ENCODE measurements at places on chromosomes 7 and 10.

- DNase-seq, result no peak
Observed at GRCh38 chr10:15482156-15482555, 111.1 kb upstream of the FAM171A1 start.

DNA sequence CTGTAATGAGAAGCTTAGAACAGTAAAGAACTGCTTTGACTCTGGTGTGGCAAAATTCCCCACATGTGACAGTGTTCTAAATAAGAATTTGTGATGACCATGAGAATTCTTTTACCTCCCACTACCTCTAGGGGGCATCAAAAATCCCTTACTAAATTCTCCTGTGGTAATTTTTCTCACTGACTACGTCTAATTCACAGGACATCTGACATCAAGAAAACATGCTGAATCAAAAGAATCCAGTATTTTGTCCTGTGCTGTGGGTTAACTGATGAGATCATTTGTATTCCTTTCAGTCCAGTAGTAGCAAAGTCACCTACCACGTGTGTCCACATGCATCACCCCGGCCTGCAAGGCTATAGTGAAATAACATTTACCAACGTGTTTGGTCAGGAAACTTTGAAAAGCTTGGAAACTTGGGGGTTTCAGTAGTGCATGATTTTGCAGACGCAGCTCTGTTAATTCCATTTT, 103.8 kb downstream of the ATE1 start:
- DNase-seq, result no peak

DNA sequence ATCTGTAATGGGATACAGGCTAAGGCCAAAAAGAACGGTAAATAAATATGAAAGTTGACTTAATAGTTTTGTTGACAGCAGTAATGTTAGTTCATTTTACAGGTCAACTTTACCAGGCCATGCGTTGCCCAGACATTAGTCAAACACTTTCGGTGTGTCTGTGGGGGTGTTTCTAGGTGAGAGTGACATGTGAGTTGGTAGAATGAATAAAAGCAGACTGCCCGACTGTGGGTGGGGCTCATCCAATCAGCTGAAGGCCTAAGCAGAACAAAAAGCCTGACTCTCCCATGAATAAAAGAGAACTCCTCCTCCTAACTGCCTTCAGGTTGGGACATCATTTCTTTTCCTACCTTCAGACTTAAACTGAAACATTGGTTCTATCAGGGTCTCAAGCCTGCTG, 132.3 kb downstream of the MTPAP start:
- DNase-seq, result no peak

GRCh38 chr7:27936768-27937102, 196.8 kb downstream of the TAX1BP1 start:
- DNase-seq, result no peak

DNA sequence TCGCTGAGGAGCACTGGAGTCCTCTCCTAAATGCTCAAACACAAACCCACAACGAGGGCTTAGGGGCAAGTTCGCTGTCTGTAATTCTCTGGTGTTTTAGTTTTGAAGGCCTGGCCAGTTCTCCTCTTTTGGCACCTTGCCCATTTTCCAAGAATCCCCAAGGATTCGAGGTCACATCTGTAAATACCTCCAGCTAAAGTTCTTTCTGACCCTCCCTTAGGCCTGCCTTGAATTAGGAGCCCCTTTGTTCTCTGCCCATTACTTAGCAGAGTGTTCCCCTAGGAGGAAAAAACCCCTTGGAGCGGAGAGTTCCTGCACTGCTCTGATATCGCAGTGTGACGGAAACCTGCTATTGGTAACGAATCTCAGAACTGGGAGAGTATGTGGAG, 743 bp upstream of the PYROXD2 start:
- no peak for DNase-seq

GRCh38 chr7:126840869-126841268, 411.9 kb downstream of the GRM8 start:
- no peak for DNase-seq

DNA sequence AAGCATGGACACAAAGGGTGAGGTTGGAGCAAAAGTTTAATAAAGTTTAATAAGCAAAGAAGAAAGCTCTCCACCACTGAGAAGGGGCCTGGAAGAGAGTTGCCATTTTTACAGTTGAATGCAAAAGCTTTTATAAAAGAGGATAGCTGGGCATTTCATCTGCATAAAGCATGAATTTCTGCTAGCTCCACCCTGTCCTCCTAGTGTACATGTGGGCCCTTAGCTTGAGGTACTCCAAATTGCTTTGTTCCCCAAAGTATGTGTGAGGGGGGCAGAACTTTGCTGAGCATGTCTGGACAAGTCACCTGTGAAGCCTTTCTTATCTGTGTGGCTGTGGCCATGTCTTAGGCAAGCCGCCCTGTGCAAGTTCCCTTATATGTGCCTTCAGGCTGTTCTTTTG, 22.6 kb upstream of the CROT start:
- no peak for DNase-seq

- DNase-seq, result no peak
Observed at GRCh38 chr10:62870866-62871265, 54.7 kb upstream of the EGR2 start.

GRCh38 chr7:83347945-83348444, 185.3 kb upstream of the PCLO start:
- no peak for DNase-seq

- DNase-seq, result no peak
Observed at GRCh38 chr10:9608602-9609001, 1409.1 kb upstream of the CELF2 start.

GRCh38 chr7:33418251-33418701, 288.9 kb downstream of the BBS9 start:
- no peak for DNase-seq

- no peak for DNase-seq
Observed at GRCh38 chr10:126468467-126468866, 80.2 kb upstream of the ADAM12 start.

DNA sequence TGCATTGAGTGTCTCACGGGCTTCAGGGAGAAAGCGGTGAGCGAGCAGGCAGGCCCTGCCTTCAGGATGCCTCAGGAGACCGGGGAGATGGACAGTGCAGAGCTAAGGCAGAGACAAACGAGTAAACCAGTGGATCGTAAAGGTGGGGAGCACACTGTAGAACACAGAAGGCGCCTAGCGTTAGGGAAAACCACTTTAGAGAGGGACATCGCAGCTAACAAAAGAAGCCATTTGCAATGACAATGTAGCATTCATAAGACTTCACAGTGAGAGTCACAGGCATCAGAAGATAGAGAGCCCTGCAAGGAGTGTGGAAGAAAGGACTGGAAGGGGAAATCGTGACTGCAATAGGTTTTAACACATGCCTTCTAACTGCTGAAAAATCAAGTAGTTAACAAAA, 54.9 kb upstream of the TMEM273 start:
- no peak for DNase-seq

GRCh38 chr7:92631067-92631849, 41.1 kb upstream of the FAM133B start:
- no peak for DNase-seq

DNA sequence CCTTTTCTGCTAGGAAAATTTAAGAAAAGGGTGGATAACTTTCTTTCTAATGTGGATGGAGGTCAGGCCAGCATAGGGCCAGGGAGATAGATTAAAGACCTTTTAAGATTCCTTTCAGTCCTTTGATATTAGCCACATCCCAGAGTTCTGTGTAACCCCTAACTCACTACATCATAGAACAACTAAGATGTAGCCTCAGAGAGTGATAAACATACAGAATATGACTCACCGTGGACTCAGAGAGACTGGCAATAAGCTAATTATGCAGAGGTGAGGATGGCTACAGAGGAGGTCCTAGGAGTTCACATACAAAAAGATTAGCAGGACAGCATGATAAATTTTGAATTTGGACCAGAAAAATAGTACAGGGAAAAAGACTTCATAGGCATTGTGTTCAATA, 141.0 kb downstream of the AOAH start:
- no peak for DNase-seq

- no peak for DNase-seq
Observed at GRCh38 chr7:28207486-28208158, 27.0 kb upstream of the JAZF1 start.

GRCh38 chr7:127803626-127804025, 151.6 kb downstream of the SND1 start:
- no peak for DNase-seq

DNA sequence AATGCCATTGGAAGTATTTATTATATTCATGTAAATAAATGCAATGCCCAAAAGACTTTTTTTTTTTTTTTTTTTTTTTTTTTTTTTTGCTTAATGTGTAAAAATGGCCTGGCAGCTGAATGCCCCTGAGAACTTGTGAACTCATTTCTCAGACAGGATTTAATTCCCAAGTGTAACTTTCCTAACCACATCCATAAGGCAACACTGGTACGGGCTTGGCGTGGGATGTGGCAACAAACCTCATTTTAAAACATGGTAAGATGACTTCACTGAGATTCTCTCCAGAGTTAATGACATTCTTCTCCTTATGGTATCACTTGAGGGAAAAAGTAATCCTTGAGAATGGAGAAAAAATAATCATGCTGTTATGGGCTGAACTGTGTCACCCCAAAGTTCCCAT, 150.4 kb downstream of the DGKI start:
- DNase-seq, result no peak

DNA sequence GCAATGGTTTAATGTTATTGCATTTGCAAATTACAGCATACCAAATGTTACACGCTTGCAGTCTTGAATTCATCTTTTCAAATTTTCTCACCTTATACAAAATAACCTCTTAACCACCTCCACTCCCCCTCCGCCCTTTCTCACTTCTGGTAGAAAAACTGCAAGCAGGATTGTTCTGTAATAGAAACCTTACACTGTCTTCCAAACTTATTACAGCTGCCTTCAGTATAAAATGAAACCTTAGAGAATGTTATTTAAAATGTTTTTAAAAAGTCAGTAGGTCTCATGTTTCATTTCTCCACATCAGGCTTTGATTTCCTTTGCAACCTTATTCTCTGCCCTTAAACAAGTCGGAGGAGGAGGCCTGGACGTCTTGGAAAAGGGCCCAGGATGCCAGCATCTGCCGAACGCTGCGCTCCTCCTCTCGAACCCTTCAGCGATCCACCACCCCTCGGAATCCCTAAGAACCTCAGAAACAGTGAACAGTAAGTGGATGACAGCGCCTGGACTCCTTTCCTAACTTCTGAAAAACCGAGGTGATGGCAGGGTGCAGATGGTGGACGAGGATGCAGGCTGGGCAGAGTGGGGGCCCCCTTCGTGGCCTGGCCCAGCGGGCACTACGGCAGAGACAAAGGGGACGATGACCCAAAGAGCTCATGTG, 74.0 kb downstream of the FGFR2 start:
- DNase-seq, result no peak

DNA sequence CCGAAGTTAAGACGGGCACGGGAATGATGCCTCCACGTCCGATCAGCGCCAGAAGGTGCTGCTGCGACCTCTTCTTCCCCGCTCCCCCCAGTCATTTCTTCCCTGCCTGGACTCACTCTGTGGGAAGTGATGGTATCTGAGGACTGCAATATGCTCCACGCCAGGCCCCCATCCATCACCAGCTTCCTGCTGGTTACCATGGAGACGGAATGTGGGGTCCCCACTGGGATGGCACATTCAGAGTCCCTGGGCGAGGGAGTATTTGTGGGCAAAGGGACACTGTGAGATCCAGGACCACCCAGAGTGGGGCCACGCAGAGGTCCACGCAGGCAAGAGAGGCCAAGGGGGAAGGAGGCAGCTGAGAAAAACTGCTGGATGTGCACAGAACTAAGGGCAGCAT, 39.7 kb downstream of the CARD11 start:
- DNase-seq, result no peak

DNA sequence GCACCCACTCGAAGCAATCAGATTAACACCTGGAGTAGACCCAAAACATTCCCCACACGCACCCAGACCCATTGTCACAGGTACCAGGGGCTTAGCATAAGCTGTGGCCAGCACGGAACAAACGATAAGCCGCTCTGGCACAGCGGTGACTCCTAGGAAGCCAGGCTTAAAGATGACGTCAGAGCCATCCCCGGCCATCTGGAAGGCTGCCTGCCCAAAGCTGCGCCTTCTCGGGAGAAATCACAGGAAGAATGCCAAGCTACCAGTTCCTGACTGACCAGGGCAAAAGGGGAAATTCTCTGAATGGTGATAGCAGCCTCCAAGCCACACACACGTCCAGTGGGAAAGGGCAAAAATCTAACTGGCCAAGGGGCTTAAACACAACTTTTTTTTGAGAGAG, 13.0 kb upstream of the WIPI2 start:
- no peak for DNase-seq

DNA sequence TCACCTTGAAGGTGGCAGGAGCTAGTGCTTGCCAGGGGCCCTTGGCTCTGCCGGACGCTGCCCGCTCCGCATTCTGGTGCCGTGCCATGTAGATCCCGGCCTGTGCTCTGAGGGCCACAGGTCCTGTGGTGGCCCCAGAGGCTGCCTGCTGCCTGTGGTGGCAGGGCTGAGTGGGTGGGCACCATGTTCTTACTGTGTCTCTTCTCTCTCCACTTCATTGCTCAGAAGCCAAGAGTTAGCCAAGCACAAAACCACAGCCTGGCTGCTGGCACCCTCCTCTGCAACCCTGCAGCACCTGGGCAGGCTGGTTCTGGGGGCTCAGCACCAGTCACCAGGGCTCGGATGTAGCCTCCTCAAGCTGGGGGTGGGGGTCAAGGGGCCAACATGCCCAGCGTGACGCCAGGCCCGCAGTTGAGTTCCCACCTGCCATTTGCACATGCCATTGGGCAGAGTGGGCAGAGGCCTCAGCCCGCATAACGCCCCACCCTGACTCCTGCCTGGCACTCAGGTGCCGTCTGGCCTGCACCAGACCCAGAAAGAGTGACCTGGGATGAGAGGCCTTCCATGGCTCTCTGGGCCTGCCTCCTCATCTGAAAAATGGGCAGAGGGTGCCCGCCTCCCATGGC, 16.3 kb downstream of the ZMIZ1 start:
- DNase-seq, result no peak

DNA sequence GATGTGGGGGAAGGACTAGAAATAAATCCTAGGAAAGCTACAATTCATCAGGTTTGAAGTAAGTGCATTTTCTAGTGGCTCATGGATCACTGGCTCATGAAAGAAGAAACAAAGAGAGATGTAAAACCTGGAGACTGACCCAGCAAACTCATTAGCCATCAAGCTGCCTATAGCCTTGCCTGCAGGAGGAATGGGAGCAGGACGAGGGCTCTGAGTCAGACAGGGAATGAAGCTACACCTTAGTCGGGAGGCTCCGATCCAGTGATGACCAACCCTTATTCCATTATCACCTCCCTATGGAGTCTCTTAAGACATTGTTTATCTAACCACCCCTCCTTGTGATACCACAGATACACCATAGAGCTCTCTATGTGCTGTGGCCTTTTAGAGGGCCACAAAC, 112.5 kb upstream of the WDR11 start:
- DNase-seq, result no peak

GRCh38 chr10:680745-681144, 8.7 kb downstream of the DIP2C start:
- no peak for DNase-seq

DNA sequence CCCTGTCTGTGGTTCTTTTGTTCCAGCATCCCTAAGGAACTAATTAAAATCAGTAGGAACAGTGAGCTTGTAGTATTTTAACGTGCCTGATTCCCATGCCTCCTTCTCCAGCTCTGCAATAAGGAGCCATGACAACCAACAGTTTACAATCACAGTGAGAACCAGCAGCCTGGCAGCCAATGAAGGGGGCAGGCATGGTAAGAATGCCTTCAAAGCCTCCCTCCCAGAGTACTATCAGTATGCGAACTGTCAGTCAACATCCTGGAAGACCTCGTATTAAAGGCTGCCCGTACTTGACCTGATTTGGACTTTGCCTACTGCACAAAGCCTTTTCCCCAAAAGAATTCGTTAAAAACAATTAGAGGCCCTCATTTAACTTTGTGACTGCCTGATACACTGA, 7.7 kb downstream of the ZPBP start:
- no peak for DNase-seq

- no peak for DNase-seq
Observed at GRCh38 chr7:47484923-47485639, 96.8 kb downstream of the TNS3 start.

GRCh38 chr10:27482984-27483956, 20.8 kb upstream of the RAB18 start:
- DNase-seq, result no peak
